NCI-H1048 (cell line): ENCODE measurements at places on chromosomes 4 and X.

- DNase-seq = no peak
These were observed 1.5 kb downstream of the SLC26A1 start for GRCh38 chr4:991451-992296.

DNA sequence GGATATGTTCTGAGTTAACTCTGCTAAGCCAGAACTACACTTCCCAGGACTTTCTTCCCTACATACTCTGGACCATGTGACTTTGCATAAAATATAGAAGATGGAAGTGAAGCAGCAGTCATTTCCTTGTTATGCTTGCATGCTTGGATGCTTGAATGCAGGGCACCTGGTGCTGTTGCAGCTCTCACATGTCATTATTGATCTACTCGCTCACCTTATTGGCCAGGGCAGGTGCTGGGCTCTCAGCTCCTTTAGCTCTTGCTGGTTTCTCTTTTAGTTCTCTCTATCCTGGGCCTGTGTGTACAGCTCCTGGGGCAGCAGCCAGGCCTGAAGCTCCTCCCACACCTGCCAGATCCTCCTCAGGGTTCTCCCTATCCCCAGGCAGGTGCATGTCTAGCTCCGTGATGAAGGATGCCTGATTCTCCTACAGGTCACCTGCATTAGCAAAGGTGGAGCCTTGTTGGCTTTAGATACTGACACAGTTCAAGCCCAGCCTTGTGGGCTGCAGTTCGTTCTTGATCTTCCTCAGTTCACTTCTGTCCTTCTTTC, 53.3 kb downstream of the MED28 start:
- no peak for DNase-seq

DNA sequence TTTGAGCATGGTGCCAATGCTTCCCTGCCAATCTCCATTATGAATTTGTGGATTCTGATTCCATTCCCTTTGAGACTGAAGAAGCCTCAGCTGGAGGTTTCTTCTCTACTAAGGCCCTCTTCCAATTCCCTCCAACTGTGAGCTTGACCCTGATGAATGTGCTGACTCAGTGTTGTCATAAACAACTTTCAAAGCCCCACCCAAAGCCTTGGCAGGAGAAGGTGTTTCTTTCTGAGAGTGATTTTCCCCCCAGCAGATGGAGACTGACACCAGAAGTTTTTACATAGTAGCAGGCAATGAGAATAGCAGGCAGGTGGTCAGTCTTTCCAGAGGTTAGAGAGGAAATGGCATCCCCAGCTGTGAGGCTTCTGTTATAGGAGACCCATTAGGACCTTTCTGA, 53.1 kb downstream of the OCRL start:
- no peak for DNase-seq

- DNase-seq = no peak
These were observed 22.9 kb upstream of the CXCL3 start for GRCh38 chr4:74061430-74061829.

- DNase-seq = no peak
These were observed 4.0 kb downstream of the C4orf46 start for GRCh38 chr4:158667651-158668198.

GRCh38 chr4:54176202-54176601, 52.9 kb upstream of the PDGFRA start:
- DNase-seq = no peak

DNA sequence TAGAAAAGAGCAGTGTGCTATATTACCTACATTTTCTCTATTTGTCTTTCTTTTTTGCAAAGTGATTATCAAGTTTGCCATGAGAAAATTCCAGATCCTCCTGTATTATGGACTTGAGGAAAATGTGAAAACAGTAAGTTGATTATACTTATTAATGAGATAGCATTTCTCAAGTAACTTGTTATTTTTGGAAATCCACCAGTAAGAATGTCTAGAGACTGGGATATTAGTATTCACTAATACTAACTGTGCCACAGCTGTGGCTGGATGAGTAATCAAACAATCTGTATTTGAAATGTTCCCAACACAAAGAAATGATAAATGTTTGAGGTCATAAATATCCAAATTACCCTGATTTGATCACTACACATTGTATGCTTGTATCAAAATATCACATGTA, 147.0 kb upstream of the CTSO start:
- DNase-seq = no peak
